ENCODE measurements at places on chromosomes 7 and 10.
A peak's percentile ranks its signal among the peaks of the same experiment; 100 is the strongest.

GRCh38 chr10:14536241-14537213, 205.8 kb upstream of the FRMD4A start:
- DNase-seq: peak; percentile 46

- DNase-seq: no peak
These were observed 52.6 kb downstream of the PTEN start for GRCh38 chr10:87915989-87916388.

GRCh38 chr10:34629084-34629483, 186.0 kb downstream of the PARD3 start:
- no peak for DNase-seq

DNA sequence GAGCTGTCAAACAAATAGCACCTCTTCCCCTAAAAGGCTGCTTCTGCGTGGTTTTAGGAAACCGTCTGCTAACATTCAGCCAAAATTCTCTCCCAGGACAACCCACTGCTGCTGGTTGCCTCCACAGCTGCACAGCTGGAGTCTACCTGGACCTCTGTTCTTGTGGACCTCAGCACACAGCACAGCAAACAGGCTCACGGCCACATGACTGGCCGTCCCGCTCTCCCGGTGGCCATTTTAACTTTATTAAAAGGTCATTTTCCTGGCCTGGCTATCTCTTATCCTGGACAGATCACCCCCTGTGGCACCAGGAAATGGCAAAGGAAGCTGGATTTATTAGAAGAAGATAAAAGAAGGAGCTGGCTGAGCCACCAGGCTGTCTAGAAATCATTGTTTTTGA, 27.6 kb downstream of the SORBS1 start:
- DNase-seq: no peak

- DNase-seq: no peak
These were observed 23.2 kb downstream of the ELN start for GRCh38 chr7:74051193-74051592.

DNA sequence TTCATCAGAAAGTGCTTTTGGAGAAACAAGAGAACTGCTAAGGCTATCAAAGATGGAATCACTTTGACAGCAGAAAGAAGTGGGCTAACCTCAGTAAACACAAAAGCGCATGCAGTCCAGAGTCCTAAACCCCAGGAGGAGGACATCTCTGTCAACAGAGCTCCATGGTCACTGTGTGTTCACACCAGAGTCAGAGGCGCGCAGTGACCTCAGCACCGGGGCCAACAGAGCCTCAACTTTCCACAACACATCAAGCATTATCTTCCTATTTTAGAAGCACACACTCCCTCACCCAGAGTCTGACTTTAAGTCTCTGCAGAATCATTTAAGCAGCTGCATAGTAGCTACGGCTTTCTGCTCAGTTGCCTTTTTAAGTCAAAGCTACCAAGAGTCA, 195.3 kb downstream of the DIP2C start:
- DNase-seq: no peak

- peak; percentile 60 for DNase-seq
These were observed 69.5 kb upstream of the ZNF438 start for GRCh38 chr10:31101123-31101522.

DNA sequence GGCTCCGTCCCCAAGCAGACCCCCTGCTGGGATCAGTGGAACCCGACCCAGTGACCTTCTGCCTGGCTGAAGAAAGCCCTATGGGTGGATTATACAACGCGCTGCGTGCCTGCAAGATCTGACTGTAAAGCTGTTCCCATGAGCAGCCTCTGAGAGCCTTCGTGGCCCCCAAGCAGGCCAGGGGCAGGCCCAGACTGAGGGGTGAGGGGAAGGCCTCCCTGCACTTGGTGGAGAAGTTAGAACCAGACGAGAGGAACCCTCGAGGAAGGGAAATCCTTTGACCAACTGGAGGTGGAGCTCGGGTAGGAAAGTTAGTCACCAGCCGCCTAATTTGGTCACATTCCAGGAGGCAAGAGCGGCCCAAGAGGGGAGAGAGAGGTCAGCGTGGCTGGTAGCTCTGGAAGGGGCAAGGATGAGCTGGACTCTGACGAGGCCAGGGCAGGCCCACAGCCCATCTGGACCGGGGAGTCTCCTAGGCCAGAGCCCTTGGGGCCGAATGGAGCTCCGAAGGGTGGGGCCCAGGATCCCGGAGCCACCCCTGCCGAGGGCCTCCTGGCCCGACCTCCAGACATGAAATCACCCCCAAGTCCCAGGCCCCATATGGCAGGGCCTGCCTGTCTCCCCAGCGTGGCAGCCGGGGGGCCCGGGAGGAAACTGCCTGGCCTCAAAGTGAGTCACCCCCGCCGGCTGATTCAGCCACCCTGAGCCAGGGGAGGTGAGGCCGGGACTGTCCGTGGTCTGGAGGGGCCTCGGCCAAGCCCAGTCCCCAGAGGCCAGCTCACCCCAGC, 23.3 kb upstream of the PDGFA start:
- DNase-seq: peak; percentile 18

- DNase-seq: no peak
These were observed 28.6 kb upstream of the DMBT1 start for GRCh38 chr10:122531939-122532338.

DNA sequence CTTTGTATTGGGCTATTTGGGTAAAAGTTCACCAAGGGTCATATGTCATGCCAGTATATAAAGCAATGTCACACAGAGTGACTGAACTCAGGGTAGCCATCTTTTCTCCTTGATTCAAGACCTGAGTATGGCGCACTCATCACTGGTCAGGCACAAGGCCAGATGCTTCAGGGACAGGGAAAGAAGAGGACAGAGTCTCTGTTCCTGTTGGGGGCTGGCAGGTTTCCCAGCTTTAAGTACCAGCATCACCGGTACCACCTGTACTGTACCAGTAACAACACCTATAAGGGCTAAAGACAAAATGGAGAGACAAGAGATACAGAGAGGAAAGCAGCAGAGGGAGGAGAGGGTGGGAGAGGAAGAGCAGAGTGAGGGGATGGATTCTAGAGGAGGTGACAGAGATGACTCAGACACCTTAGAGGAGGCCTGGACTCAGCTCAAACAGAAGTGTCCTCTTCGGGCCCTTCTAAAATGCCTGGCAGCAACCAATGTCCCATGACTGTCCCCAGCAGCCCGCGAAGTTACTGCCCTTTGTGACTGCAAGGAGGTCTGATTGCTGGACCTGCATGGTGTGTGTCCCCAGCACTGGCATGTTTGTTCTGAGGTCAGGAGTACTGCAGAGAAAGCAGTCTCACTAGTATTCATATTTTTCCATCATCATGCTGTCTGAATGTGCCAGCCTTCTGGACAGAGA, 191.3 kb downstream of the MYOF start:
- no peak for DNase-seq

DNA sequence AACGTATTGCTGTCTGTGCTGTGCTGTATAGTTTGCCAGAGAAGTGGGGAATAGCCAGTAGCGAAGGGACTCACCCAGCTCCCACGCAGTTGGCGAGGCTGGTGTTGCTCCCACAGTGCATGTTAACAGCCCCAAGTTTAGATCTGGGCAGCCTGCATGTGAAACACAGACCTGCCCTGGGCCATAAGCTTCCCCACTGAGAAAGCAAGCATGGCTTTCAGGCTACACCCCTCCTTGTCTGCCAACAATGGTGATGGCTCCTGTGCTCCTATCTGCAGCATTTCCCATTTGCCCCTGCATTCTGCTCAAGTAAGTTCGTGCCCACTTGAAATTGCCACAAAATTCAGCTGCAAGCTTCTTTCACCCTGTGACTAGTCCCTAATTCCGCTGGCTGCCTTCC, 57.5 kb downstream of the IPMK start:
- no peak for DNase-seq

GRCh38 chr7:78323118-78323517, 524.5 kb downstream of the PHTF2 start:
- DNase-seq: no peak

- no peak for DNase-seq
These were observed 1.0 kb upstream of the PBLD start for GRCh38 chr10:68333440-68334431.

- DNase-seq: no peak
These were observed 87.8 kb upstream of the DUSP5 start for GRCh38 chr10:110409926-110410325.

GRCh38 chr10:102834143-102834542, 3.1 kb downstream of the CYP17A1 start:
- no peak for DNase-seq

- DNase-seq: no peak
These were observed 5.1 kb upstream of the CYP26A1 start for GRCh38 chr10:93068411-93069244.

DNA sequence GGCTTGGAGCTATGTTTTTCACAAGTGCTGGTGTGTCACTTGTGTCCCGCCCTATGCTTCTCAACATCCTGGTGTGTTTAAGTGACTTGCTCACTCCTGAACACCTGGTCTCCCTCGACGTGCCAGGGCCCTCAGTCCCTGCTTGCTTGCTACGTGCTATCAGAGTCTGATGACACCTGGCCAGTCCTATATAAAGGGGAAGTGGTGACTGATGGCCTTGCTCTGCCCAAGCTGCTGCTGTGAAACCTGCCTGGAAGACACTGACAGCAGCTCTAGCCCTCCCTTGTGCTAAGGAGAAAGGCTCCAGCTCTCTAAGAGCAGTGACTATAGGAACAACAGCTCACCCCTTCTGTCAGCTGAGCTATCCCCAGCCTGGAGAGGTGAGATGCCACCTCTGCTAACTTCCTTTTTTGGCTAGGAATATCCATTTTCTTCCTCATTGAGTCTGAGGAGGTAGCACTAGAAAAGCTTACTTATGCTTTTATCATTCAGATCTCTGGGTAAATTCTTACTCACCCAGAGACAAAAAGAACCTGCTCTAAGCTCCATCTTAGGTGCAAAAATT, 77.2 kb upstream of the PLXNA4 start:
- DNase-seq: no peak

DNA sequence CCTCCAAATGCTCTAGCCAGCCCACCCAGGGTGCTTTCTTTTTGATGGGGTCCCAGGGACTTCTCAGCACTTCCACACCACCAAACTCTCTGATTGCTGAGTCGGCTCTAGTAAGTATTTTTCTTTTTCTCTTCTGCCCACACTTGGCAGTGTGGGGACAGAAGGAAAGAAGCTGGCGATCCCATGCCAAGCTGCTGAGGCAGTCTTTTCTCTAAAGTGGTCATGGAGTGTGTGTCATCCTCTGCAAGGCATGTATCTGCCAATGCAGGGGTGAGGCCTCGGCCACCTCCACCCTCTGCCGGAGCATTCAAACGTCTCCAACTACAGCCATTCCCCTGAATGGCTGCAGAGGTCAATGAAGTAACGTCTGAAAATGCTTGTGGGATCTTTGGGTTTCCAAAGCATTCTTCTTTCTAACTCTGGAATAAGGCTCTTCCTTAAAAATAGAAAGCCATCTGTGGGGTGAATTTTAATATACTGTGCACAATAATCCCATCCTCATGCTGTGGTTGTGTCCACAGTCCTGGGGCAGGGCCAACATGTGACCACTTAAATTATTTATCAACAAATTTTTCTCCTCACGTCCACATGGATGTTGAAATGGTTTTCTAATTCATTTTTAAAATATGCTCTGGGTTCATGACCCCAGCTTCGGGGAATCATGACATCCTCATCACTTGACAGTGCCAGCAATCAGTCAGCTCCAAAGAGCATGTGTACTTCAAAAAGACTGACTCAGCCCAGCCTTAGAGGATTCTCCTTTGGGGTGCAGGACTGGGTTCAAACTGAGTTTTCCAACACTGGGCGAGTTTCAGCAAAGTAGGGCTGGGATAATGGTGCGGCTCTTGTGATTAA, 171.3 kb upstream of the ITGB1 start:
- DNase-seq: no peak

DNA sequence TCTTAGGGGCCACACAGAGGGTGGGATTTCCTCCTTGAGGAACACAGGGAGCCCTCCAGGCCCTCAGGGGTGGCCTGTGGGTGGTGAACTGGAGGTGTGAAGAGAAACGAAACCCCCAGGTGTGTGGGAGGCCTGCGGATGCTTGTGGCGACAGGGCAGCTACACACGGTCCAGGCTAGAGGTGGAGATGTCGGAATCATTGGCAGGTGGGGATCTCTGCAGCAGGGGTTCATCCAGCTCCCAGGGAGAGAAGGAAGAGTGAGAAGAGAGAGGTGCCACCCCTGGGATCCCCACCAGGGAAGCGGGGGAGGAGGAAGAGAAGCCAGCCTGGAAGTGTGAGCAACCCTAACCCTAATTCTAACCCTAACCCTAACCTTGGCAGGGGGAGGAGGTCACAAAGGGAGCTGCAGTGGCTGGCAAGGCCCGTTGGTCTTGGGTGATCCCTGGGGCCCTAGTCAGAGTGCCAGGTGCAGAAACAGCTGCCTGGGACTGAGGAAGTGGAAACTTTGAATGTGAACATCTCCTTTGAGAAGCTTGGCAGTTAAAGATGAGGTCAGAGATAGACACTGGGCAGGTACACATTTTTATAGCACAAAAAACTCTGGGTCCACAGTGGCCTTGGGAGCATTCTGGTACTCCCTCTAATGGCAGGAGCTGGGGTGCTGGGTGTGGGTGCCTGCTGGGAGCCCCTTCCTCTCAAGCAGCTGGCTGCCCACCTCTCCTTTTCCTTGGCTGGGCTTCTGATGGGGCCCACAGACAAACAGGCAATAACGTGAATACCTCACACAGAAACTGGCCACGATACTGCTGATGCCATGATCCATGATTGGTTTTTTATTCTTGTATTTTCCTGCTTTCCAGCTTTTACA, 6.8 kb upstream of the AEBP1 start:
- DNase-seq: no peak

- DNase-seq: no peak
These were observed 194.8 kb upstream of the PTN start for GRCh38 chr7:137538361-137538762.

GRCh38 chr7:123271231-123271630, 71.5 kb upstream of the SLC13A1 start:
- DNase-seq: no peak

All from activated T-cell treated with anti-CD3 and anti-CD28 coated beads for 48 hours (primary cell).